Activated CD4-positive, alpha-beta T cell treated with anti-CD3 and anti-CD28 coated beads, Interleukin-2, amount 10 ng/mL, durations not matched to agents 24 days and 14 days (primary cell): ENCODE measurements at places on chromosomes 13 and 19. TPM values are rescaled to one million over a fixed set of nuclear protein-coding genes. Genes with fewer than 3 reads are reported as not detected.

Gene HCST
- 46.1 and 48.4 TPM in 2 replicates for total RNA-seq

Gene RB1
- 27.3 and 29.0 TPM in 2 replicates for total RNA-seq

Gene NCR1
- total RNA-seq: not detected in 2 replicates

Gene ZNF229
- total RNA-seq: 0.05 TPM in 1 of 2 replicates, not detected in the other

Gene CABP5
- not detected in 2 replicates for total RNA-seq

GRCh38 chr13:40485611-40486517, 180.6 kb downstream of the FOXO1 start:
- H3K27ac ChIP-seq: peak overlapping the region; percentile 90
- peak; percentile 87 for DNase-seq
- no peaks in the 10 kb centered on the region for H3K27me3 ChIP-seq
- peak overlapping the region; percentile 69 for H3K4me3 ChIP-seq
- no peaks in the 10 kb centered on the region for H3K36me3 ChIP-seq
- peaks cover 55% of the 10 kb centered on the region for H3K4me1 ChIP-seq

- no peaks in the 10 kb centered on the region for H3K27me3 ChIP-seq
- H3K36me3 ChIP-seq: no peaks in the 10 kb centered on the region
- no peaks in the 10 kb centered on the region for H3K4me1 ChIP-seq
- H3K27ac ChIP-seq: no peak overlapping the region
- DNase-seq: no peak
Observed at GRCh38 chr19:31064491-31064890, 284.7 kb downstream of the TSHZ3 start.

DNA sequence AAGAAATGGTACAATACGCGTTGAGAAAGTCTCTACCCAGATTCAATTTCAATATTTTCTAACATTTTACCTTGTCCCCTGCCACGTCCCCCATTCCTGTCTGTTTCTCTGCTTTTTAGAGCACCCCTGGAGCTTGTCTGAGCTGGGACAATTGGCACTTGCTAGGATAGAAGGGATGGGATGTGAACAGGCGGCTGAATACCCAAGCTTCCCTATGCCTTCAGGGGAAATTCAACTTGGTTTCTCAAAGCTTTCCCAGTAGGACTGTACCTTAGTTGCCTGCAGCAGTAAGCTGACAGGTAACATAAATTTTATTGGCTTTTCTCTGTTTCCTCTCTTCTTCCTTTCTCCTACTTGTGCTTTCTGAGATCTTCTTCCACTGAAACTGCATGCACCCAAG, 1663.3 kb downstream of the EFNB2 start:
- peaks cover 3% of the 10 kb centered on the region for H3K4me1 ChIP-seq
- no peak overlapping the region for H3K4me3 ChIP-seq
- H3K36me3 ChIP-seq: no peaks in the 10 kb centered on the region
- no peak overlapping the region for H3K27ac ChIP-seq

- DNase-seq: no peak
- H3K27ac ChIP-seq: no peak overlapping the region
- no peaks in the 10 kb centered on the region for H3K27me3 ChIP-seq
- peaks cover 3% of the 10 kb centered on the region for H3K4me1 ChIP-seq
- peaks cover 2% of the 10 kb centered on the region for H3K36me3 ChIP-seq
Observed at GRCh38 chr13:73865027-73865426, 269.2 kb downstream of the KLF12 start.

DNA sequence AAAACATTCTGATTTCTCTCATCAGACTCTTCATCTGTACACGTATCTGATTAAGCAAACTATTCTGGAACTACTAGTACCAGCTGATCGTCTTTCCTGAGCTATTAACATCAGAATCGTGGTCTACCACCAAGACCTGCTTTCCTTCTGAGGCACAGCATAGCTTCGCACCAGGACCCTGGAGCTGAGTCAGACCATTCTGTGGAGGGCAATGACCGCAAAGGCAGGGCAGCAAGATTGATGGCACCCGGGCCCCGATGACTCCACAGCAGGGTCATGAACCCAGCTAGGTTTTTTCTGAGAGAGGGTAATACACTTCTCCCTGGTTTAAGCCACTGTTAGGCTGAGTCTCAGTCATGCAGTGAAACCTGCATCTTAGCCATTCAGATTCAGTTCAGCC, 158.7 kb upstream of the GPR12 start:
- no peak overlapping the region for H3K27ac ChIP-seq
- H3K36me3 ChIP-seq: no peaks in the 10 kb centered on the region
- H3K27me3 ChIP-seq: peaks cover 10% of the 10 kb centered on the region
- no peak overlapping the region for H3K4me3 ChIP-seq
- peaks cover 6% of the 10 kb centered on the region for H3K4me1 ChIP-seq
- DNase-seq: no peak

- H3K4me3 ChIP-seq: no peak overlapping the region
- H3K4me1 ChIP-seq: peaks cover 4% of the 10 kb centered on the region
- no peak overlapping the region for H3K27ac ChIP-seq
Observed at GRCh38 chr13:27004326-27004725, 167.3 kb downstream of the USP12 start.

DNA sequence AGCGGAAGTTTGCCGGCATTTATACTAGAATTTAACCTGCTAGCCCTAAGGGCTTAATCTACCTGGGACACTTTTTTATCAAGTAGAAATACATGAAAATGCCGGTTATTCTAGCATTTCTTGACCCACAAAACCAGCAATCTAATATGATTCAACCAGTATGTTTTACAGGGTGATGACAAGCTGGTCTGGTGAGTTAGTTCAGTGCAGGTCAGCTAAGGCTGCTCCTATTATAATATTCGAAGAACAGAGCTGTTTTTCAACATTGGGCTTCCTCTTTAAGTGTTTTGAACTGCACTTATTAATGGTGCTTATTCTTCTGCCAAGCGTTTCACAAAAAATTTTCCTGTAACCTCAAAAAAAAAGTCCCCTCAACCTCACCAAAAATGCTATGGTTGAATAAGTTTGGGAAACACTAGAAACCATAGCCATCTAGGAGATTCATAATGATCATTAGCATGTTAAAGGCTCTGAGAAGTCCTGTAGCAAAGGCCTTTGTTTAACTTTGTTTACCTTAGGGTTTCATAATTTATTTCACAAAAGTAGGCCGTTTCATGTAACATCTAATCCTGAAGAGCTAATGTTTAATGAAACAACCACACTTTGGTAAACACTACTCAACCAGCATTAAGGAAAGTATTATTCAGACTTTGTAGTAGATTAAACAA, 526.6 kb downstream of the KLF12 start:
- H3K27ac ChIP-seq: no peak overlapping the region
- H3K4me1 ChIP-seq: peaks cover 4% of the 10 kb centered on the region
- H3K36me3 ChIP-seq: no peaks in the 10 kb centered on the region
- peaks cover 2% of the 10 kb centered on the region for H3K27me3 ChIP-seq

DNA sequence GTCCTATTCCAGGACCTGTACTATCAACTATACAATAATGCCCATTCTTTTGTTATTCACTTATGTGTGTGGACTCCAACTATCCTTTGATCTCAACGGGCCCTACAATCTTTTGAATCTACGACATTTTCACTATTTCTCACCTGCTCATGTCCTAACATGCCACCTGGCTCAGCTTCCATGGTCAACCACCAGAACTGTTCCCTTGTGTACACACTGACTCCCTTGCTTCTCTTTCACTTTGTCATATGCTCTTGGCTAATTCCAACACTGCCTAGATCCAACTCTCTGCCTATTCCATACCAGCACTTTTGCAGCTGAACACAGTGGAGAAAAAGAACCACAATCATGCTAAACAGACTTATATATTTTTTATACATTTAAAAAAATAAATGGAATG, 53.1 kb downstream of the MICU2 start:
- no peaks in the 10 kb centered on the region for H3K4me1 ChIP-seq
- H3K27me3 ChIP-seq: no peaks in the 10 kb centered on the region
- no peak overlapping the region for H3K4me3 ChIP-seq
- peaks cover 22% of the 10 kb centered on the region for H3K36me3 ChIP-seq
- no peak overlapping the region for H3K27ac ChIP-seq

DNA sequence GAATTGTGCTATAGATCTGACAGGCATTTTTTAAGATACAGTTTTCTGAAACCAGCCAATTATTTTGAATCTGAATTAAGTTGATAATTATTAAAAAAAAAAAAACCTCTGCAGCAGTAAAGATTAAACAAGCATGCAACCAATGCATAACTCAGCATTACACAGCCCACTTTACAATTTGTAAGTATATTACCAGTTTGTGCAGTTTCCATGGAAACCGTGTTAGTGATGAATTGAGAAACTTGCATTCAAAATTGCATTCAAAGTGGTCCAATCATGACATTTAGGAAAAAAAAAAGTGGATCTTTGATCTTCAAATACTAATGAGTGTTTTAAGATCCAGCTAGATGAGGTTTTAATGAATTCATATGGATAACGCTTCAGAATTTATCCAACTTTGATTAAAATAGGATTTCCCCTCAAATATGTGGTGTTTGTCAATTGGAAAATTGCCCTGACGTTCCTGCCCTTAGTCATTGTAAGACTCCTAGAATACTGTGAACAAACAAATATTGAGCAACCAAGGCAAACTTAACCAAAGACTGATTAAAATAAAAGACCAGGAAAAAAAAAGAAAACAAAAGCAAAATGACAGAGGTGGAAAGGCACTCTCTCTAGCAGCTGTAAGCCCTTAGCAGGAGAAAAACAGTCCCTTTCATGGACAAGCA, 314.8 kb upstream of the MAB21L1 start:
- no peaks in the 10 kb centered on the region for H3K36me3 ChIP-seq
- no peak overlapping the region for H3K27ac ChIP-seq
- no peak for DNase-seq
- H3K27me3 ChIP-seq: no peaks in the 10 kb centered on the region
- H3K4me1 ChIP-seq: no peaks in the 10 kb centered on the region

- peak; percentile 85 for DNase-seq
- H3K36me3 ChIP-seq: peaks cover 29% of the 10 kb centered on the region
- H3K4me3 ChIP-seq: peak overlapping the region; percentile 93
- H3K4me1 ChIP-seq: peaks cover 51% of the 10 kb centered on the region
Observed at GRCh38 chr19:39843919-39844793, 2.0 kb downstream of the FBL start.

GRCh38 chr19:5352229-5352763, 11.7 kb upstream of the PTPRS start:
- H3K27ac ChIP-seq: no peak overlapping the region
- H3K4me1 ChIP-seq: no peaks in the 10 kb centered on the region
- H3K4me3 ChIP-seq: no peak overlapping the region
- H3K27me3 ChIP-seq: no peaks in the 10 kb centered on the region
- no peaks in the 10 kb centered on the region for H3K36me3 ChIP-seq
- DNase-seq: no peak

- H3K4me3 ChIP-seq: peak overlapping the region; percentile 91
- peak; percentile 79 for DNase-seq
Observed at GRCh38 chr19:16470911-16471811, 609 bp downstream of the EPS15L1 start.

DNA sequence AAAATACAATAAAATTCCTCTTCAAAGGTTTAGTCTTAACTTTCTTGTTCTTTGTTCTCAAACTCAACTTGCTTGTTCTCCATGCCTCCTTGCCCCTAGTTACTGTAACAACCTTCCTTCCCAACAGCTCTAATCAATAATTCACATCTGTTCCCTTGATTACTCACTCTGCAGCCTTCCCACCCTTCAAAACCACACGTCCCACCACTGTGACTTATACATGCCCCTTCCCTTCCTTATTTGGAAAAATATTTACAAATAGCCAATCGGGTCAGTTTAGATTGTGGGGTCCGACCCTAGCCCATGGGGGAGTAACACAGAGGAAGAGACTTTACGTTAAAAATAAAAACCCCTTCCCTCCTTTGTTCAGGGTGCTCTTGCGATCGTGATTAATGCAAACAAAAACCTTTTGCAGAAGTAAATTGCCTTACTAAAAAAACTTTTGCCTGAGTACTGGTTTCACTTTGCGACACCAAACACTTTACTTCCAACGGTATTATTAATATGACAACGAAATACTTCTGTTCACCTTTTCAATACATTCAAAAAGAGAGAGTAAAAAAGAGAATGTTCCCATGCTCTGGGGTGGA, 512 bp upstream of the ZNF93 start:
- no peaks in the 10 kb centered on the region for H3K27me3 ChIP-seq
- peaks cover 12% of the 10 kb centered on the region for H3K4me1 ChIP-seq
- H3K27ac ChIP-seq: peak overlapping the region; percentile 97
- peaks cover 44% of the 10 kb centered on the region for H3K36me3 ChIP-seq
- DNase-seq: peak; percentile 59

- H3K4me1 ChIP-seq: peaks cover 22% of the 10 kb centered on the region
- no peak overlapping the region for H3K4me3 ChIP-seq
- peak; percentile 94 for DNase-seq
- peaks cover 26% of the 10 kb centered on the region for H3K27me3 ChIP-seq
- peaks cover 2% of the 10 kb centered on the region for H3K36me3 ChIP-seq
Observed at GRCh38 chr19:46513461-46514236, 18.0 kb upstream of the PNMA8B start.

GRCh38 chr13:87677496-87678371, 6.6 kb downstream of the SLITRK5 start:
- H3K4me1 ChIP-seq: peaks cover 2% of the 10 kb centered on the region
- no peak for DNase-seq
- H3K4me3 ChIP-seq: peak overlapping the region; percentile 63
- H3K27me3 ChIP-seq: peaks cover 38% of the 10 kb centered on the region
- no peaks in the 10 kb centered on the region for H3K36me3 ChIP-seq
- H3K27ac ChIP-seq: no peak overlapping the region

DNA sequence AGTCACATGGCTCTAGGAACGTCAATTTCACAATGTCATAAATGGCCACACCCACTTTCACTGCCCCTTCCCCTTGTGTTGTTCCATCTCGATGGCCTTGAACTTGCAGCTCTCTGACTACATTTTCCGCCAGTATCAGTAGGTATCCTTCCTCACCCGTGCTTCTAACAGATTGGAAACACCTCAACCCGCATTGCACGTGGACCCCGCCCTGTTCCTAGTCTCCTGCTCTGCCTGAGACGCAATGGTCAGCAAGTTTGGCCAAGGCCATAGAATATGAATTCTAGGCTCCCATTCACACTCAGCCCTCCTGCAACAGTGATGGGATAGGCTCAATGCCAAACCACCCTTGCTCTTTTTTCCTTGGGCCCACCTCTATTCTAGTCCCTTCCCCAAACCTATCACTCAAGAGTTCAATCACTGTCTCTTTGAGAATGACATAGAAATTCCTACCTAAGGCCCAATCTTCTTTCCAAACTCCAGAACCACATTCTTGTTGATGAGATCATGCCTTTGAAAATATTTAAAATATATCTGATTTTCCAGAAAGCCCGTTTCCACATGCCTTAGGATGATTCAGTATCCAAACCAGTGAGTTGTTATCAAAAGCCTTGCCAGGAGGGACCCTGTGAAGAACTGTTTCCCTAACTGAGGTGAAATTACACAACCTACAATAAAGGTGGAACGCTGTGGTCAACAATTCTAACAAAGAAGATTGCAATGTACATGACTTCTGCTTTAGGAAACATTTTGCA, 334.6 kb downstream of the MYO16 start:
- H3K4me3 ChIP-seq: no peak overlapping the region
- H3K27me3 ChIP-seq: peaks cover 2% of the 10 kb centered on the region
- peaks cover 2% of the 10 kb centered on the region for H3K4me1 ChIP-seq
- no peaks in the 10 kb centered on the region for H3K36me3 ChIP-seq
- no peak for DNase-seq
- no peak overlapping the region for H3K27ac ChIP-seq

- no peak overlapping the region for H3K4me3 ChIP-seq
- H3K27me3 ChIP-seq: no peaks in the 10 kb centered on the region
Observed at GRCh38 chr13:49271264-49271663, 23.5 kb downstream of the CDADC1 start.

GRCh38 chr13:111954661-111955411, 112.1 kb upstream of the SOX1 start:
- H3K4me1 ChIP-seq: no peaks in the 10 kb centered on the region
- no peaks in the 10 kb centered on the region for H3K27me3 ChIP-seq
- no peak overlapping the region for H3K27ac ChIP-seq
- no peak for DNase-seq
- H3K4me3 ChIP-seq: no peak overlapping the region
